Chondrocyte (in vitro differentiated cells): ENCODE measurements at places on chromosomes 6 and 20.
A peak's percentile ranks its signal among the peaks of the same experiment; 100 is the strongest.

GRCh38 chr6:24646771-24647170 is 780 bp upstream of the KIAA0319 start:
- no peak for DNase-seq

GRCh38 chr6:169831450-169832246 is 80.2 kb downstream of the ERMARD start:
- no peak for DNase-seq

DNA sequence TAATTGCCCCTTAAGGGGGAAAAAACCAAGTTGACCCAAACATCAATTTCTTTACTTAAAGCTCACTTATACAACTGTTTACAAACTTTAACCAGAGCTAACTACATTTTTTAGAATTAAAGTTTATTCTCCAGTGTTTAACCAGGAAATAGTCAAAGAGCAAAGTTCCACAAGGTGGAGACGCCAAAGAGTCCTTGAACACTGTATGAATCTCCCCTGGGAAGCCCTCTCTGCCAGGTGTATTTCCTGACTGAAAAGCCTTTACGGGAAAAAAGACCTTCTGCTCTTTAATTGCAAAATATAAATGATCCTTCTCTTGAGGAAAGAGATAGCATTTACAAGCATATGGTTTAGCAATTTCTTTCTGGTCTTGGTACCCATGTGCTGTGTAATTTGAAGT is 36.2 kb downstream of the BTBD9 start:
- DNase-seq = no peak

DNA sequence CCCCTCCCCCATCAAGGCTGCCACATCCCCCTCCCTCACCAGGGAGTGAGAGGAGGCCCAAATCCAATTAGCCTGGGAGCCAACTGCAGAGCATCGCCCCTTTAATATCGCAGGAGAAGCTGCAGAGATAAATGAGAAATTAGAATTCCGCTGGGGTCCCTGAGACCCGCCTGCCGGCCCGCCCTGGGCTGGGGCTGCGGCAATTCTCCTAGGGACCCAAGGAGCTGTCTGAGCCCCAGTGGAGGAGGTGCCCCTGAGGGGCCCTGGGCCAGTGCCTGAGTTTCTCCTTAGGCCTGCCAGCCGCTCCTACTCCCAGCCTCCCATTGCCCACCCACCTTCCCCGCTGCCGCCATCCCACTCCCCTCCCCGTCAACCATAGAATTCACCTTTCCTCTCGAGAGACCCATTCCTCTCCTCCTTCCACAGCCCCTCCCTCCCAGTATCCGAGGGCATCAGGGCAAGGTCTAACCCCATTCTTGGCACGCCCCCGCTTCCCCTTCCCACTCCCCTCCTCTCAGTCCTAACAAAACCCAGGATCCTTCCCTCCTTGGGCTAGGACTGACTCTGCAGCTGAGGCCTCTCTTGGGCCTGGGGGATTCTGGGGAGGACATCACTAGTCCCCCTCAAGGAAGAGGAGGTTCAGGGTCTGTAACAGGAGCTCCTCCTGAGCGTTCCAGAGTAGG is 20.0 kb upstream of the CDH22 start:
- no peak for DNase-seq

GRCh38 chr6:79687759-79688158 is 56.6 kb downstream of the SH3BGRL2 start:
- DNase-seq = no peak

DNA sequence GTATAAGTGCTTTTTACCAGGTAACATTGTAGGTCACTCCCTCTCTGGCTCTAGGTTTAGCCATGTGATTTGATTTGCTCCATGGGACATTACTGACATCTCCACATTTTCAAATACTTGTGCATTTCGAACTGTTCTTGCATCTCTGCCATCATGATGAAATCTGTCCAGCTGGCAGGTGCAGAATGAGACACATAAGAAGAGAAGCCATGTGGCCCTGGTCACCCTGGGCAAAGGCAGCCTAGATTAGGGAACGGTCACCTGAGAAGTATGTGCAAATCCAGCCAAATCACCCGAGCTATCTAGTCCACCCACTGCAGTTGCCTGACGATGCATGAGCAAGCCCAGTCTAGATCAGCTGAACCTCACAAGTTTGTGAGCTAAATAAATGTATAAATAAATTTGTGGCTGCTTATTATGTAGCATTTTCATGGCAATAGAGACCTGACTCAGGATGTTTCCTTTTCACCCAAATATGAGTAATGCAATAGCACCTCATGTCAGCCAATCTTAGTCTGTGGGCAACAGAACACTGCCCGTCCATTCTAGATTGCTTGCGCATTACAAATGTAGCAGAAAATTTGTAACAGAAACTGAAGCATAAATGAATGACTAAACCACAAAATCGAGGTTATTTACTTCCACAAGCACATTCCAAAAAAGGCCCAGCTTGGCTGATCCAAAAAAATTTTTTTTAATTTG is 115.2 kb downstream of the PAK5 start:
- DNase-seq = no peak

GRCh38 chr20:3980260-3981131 is 34.9 kb downstream of the RNF24 start:
- no peak for DNase-seq

- peak; percentile 75 for DNase-seq
Observed at GRCh38 chr20:4183361-4183760, 168.0 kb upstream of the RNF24 start.

DNA sequence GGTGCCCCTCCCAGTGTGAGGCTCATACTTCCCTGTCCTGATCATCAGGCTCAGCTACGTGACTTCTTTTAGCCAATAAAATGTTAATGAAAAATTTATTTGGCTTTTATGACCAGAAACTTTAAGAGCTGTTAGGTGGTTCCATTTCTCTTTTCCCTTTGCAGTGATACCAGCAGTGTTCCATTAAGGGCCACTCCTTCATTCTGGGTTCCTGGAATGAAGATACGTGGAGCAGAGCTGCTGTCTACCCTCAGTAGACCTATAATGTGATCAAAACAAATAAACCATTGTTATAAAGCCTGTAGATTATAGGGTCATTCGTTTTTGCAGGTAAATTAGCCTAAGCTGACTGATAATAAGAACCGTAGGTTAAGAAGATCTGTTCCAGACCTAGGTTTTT is 228.0 kb downstream of the ZFAND3 start:
- DNase-seq = no peak

DNA sequence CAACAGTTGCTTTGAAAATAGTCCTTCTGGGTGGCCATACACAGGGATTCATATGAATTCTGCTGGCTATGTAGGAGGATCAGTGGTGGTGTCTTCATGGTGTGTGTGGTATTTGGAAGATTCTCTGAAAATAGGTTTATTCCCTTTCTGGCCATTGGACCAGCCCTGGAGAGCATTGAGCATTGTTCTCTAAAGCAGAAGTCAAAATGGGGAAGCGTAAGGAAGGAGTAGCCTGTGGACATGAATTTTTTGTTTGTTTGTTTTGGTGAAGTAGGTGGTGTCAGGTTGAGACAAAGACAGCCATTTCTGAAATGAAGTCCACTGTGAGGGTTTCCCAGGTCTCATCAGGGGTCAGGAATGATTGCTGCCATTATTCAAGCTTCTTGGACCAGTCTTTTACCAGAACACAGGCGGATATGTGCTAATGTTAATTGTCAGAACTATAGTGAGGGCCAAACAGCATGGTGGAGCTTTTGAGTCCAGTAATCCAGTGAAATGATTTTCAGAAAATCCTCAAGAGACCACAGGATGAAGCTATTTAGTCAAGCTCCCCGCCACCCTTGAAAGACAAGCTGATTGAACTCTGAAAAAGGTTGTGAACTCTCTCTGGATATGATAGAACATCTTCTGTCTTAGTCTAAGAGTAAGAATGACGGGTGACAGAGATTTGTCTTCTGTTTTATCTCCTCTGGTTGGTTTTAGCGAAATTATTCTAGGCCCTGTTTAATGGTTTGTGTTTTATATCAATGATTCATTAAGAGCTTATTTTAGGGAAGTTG is 60.0 kb downstream of the DNAH8 start:
- DNase-seq = no peak
